ENCODE measurements at places on chromosomes 3 and 15.

DNA sequence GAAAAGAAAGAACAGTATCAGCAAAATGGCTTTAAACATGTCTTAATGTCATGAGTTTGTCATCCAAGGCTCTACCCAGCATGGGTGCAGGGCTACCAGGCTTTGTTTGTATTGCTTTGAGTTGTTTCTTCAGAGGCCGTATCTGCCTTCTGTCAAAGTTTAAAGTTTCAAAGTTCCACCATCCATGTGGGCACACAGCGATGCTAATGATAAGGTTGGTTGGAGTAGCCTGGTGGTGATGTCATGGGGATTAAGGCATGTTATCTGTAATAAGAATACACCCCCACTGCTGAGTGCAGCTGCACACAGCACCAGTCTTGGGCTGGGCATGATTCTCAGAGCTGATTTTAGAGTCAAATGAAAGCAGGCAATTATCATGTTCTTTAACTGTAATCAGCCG lies 72.0 kb upstream of the LRTM1 start:
- no peak for DNase-seq

DNA sequence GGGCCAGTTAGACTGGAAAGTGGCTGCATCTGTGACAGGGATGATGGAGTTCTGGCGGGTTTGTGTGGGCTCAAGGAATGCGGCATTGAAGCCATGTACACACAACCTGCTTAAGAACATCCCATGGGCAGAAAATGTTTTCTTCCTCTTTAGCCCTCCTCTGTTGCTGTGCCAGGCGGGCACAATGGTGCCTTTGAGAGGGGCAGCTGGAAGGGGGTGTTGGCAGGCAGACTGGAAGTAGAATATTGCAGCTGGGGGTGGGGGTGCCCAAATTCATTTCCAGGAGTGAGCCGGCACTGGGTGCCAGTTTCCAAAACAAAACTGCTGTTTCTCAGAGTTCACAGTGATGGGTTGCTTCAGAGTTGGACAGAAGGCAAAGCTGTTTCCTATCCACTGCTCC lies 91.8 kb upstream of the ETV5 start:
- DNase-seq, result no peak

DNA sequence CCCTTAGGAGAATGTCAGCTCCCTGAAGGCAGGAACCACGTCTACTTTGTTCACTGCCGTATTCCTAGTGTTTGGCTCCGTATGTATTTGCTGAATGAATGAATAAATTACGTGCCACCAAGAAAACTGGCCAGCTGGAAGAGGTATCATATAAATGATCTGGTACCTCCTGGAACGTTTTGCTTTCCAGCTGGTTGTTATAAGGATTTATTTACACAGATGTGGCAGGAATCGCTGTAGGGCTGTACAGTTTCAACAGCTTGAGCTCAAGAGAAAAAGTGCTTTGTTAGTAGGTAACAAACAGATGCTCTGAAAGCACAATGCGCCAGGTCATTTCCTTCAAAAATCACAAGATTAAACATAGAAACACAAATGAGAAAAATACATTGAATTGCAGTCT lies 108.8 kb upstream of the ATP2B2 start:
- no peak for DNase-seq

GRCh38 chr15:85041230-85041629 lies 59.6 kb downstream of the PDE8A start:
- DNase-seq, result no peak

GRCh38 chr3:193895409-193895808 lies 240.5 kb upstream of the HES1 start:
- DNase-seq, result no peak

DNA sequence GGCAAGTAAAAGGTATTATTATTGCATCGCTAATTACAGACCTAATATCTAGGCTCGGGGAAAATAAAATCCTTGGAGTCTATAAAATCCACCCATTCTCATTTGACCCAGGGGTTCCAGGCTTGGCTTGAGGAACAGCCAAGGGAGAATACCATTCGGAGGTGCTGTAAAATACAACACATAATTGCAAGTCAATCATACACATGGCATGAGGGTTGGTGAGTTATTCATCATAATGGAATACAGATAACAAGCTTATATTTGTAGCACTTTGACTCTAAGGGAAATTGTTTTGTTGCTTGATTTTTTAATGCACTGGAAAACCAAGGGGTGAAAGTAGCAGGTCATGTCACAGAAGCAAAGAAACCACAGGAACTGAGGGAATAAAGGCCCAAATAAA lies 16.8 kb upstream of the DIS3L start:
- no peak for DNase-seq

DNA sequence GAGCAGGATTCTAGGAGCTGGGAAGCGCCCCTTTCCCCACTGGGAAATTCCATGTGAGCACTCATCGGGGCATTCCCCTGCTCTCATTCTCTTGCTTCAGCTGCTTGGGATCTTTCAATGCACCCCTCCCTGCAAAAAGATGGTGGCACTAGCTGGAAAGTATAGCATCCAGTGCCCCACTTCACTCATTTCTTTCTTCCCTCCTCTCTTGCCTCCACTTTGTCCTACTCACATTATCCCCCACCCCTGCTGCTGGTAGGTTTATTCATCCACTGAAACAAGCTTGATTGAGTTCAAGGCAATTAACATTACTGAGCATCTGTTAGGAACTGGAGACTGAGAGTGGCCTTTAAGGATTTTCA lies 84.8 kb upstream of the LIMD1 start:
- no peak for DNase-seq

GRCh38 chr15:79035111-79035601 lies 55.4 kb downstream of the RASGRF1 start:
- no peak for DNase-seq

DNA sequence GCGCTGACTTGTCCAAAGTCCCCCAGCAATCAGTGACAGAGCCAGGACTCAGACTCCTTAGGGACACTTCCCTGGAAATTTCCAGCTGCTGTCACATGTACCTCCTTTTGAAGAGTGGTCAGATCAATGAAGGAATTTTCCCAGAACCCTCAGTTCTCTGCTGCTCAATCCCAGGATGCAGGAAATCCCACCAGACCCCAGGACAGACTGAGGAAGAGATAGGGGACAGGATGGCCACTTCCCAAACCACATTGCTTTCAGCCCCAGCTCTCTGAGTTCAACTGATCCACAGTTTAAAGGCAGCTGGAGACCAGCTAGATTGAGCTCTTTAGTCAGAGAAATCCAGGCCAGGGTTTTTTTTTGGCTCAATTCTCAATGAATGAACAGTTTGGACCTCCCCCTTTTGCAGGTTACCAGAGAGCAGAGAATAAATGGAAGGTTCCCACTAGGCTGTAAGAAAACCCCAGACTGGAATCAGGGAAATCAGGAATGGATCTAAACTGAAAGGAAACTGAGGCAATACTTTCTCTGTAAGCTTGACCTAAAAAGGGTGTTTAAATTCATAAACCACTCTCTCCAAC lies 1.5 kb downstream of the CYP1A1 start:
- DNase-seq, result no peak

DNA sequence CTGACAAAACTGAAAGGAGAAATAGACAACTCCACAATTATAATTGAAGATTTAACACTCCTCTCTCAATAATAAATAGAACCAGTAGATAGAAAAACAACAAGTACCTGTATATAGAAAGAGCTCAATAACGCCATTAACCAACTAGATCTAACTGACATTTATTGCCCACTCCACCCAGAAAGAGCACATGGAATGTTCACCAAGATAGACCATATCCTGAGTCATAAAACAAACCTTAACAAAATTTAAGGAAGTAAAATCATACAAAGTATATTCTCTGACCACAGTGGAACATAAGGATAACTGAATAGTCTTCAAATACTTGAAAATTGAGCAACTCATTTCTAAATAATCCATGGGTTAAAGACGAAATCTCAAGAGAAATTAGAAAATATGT lies 25.1 kb downstream of the KBTBD12 start:
- DNase-seq, result no peak

GRCh38 chr15:66941791-66942190 lies 123.6 kb upstream of the SMAD3 start:
- DNase-seq, result no peak

DNA sequence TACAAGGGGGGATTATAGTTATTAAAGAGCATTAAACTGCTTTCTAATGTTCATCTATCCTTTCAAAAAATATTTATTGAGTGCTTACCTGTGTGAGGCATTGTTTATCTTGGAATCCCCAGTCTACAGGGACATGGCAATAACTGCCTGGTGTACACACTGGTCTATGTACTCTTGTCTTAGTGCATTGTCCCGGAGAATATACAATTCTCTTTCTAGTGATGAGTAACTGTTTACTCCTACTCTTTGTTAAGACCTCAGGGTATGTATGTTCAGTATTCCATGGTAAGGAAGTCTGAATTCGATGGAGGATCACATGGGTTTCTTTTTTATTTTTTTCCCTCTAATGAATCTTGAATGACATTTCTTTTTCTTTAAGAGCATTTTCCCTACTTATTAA lies 772.4 kb upstream of the NR2F2 start:
- no peak for DNase-seq

- no peak for DNase-seq
Measured at GRCh38 chr3:162353414-162353813, 856.8 kb downstream of the OTOL1 start.

DNA sequence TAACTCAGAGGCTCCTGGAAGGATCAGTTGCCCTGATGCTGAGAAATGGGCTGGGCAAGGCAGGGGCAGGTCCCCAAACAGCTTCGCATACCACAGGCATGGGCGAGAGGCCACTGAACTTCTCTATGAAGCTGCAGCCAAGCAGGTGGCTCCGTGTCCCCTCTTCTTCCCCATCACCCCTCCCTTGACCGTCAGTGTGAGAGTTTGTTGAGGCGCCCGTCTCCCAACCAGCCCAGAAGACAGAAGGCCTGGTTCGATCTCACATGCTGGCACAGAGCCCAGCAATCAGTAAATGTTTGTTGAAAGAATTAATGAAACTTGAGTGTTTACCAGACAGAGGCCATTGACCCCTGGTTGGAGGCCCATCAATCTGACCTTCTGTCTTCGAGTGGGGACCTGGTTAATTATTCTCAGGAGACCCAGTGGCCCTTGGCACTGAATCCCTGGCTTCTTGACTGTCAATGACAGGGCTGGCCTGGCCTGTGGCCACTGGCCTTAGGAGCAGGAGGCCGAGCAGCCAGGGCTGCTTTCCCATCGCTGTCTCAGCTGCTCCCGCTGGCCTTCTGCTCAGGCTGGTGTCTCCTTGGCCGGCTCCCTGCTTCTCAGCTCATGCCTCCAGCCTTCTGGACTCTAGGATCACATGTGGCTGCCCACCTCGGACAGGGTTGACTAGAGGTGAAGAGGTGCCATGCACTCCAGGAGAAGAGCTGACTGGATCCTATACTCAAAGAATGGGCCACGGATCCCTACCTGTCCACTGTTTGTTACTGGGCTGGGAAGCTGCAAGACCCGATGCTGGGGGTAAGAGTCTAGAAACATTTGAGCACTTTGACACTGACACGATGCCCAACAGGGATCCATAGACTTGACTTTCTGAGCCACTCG lies 113.4 kb downstream of the ASB7 start:
- no peak for DNase-seq

All from stimulated activated CD8-positive, alpha-beta memory T cell treated with anti-CD3 and anti-CD28 coated beads, Interleukin-4, amount 100 ng/mL, for 4 hours (primary cell).